ENCODE measurements at places on chromosomes 3 and 15.

- DNase-seq = no peak
These were observed 215.2 kb upstream of the SGO1 start for GRCh38 chr3:20401253-20401652.

DNA sequence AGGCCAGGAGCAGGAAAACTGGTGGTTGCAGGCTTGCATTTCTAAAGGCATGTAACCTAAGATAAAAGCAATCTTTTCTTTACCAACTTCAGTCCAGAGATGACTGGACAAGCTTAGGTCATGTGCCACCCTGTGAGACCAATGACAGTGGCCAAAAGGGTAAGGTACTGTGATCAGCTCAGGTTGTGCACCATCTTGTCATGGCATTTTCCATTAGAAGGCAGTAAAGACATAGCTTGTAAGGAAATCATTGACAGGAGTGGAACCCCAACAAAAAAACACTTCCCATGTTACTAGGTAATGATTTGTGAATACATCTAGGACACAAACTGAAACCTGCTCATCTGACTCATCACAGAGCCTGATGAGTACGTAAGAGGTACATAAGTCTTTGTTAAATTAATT is 35.2 kb downstream of the SSR3 start:
- DNase-seq = no peak

DNA sequence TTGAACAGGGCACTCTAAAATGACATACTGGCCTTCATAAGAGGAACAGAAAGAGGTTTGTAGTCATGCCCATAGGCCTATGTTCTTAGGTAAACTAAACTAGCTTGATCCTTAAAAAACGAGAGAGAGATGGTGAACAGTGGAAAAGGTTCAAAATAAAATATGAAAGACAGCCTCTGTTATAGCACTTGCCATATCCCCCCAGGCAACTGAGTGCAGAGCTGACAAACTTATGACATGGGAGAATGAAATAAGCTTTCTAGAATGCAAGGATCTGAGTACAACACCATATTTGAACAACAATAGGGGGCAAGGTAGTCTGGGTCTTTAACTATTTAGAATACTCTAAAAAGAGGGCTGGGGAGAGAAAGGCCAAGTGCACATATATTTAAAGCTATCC is 700.6 kb upstream of the CFAP20DC start:
- no peak for DNase-seq

GRCh38 chr15:43541785-43542184 is 24.4 kb downstream of the MAP1A start:
- DNase-seq = no peak

GRCh38 chr3:42658091-42658770 is 4.7 kb downstream of the ZBTB47 start:
- DNase-seq = no peak

GRCh38 chr3:16896820-16897219 is 12.1 kb downstream of the PLCL2 start:
- DNase-seq = no peak

DNA sequence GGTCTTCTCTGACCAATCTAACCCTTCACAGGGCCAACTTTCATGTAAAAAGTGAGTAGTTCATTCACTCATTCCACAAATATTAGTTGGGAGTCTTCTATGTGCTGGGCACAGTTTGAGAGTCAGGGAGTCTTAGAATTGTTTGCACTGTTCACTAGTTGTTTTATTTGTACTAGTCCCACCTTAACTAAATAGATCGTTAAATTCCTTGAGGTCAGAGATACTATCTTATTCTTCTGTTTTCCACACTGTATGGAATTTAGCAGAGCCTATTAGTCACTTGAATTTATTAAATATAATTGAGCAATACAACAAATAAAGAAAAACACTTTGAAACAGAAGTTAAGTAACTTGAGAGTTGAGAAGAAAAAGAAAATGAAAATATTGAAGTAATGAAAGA is 40.8 kb upstream of the SPTSSB start:
- no peak for DNase-seq

- no peak for DNase-seq
These were observed 330.3 kb downstream of the SHQ1 start for GRCh38 chr3:72517921-72518424.

GRCh38 chr3:105730801-105731354 is 137.9 kb downstream of the CBLB start:
- DNase-seq = no peak

DNA sequence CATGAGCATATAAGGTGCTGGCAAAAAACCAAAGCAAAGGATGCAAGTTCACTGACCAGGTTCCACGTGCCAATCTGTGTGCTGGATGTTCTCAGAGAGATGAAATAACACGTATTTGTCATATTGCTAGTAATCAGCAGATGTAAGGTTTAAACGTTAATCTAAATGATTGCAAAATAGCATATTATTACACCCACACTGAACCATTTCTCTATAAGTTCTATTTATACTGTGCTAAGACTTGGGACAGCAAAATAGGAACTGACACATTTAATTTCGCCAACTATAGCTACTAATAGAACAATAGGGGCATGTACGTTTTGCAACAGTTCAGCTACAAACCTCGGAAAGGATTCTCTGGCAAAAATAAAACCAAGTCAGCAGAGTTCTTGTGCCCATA is 350.3 kb upstream of the ZNF385D start:
- DNase-seq = no peak

DNA sequence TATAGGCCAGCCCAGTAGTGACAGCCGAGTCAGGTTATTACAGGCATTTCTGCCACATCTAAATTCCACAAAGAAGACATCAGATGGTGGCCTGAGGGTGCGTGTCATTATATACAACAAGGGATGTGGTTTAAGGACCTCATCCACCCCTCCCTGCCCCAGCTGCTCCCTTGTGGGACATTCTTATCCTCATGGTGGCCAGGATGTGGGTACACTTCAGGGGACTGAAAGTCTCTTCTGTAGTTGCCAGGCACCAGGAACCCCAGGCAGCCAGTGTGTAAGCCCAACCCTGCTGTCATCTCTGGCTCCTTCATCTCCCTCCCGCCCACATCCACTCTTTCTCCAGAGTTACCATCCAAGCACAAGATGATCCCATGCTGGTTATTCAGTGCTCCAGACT is 224.9 kb upstream of the TOPAZ1 start:
- no peak for DNase-seq

DNA sequence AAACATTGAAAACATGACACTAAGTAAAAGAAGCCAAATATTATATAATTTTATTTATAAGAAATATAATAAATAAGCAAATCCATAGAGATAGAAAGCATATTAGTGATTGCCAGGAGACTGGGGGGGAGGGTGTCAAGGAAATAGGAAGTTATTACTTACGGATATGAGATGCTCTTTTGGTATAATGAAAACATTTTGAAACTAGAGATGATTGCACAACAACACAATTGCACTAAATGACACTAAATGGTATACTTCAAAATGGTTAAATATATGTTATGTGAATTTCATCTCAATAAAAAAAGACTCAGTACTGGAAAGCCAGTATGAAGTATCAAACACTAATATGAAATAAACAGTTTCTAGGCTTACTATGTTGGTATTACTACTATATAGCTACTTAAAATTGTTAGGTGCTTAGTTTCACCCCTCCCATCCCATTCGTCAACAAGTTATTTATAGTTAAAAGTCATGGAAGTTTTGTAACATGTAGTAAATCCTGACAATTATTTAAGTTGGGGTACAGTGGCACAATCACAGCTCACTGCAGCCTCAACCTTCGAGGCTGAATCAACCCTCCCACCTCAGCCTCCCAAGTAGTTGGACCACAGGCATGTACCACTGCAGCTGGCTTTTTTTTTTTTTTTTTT is 43.7 kb downstream of the STAG1 start:
- DNase-seq = no peak

GRCh38 chr15:98733098-98733497 is 84.8 kb downstream of the IGF1R start:
- DNase-seq = no peak

DNA sequence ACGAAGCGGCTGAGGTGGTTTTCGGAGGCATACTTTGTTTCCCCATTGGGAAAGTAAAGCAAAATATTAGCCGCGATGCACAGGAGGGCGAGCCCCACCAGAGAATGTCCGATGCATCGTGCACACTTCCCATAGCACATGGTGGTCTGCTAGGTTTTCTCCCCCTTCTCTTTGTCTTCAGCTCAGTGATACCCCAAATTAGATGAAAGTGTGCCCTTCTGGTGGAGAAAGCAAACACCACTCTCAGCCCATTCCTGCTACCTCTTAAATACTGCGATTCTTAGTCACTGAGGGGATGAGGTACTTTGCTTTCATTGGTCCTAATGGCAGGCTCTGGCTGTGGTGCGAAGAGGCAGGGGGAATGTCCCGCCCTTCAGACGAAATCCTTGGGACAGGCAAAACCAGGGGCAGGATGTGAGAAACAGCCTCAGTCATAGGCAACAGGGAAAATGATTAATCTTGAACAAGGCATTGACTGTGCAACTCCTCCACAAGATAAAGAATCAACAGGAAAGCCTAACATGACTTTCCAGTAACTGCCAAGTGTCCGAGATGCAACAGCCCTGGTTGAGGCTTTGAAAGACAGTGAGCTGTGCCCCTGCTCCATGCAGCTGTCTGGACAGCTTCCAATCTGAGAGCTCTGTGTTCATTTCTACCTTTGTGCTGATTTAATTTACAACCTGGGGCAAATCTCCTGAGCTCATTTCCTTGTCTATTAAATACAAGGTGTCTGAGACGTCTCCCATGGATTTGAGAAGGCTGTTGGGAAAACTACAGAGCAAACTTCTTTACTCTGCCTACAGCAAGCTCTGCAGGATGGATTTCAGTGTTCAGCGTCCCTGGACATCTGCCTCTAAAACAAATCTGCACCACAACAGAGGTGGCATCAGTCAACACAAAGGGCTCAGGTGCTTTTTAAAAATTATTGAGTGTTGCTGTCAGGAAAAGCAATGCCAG is at the start of gene TM4SF1:
TSS of gene TM4SF1 (minus strand) at position 242 of the 957 bp plus-strand sequence. CDS start at position 140, 102 bp downstream.
- no peak for DNase-seq

DNA sequence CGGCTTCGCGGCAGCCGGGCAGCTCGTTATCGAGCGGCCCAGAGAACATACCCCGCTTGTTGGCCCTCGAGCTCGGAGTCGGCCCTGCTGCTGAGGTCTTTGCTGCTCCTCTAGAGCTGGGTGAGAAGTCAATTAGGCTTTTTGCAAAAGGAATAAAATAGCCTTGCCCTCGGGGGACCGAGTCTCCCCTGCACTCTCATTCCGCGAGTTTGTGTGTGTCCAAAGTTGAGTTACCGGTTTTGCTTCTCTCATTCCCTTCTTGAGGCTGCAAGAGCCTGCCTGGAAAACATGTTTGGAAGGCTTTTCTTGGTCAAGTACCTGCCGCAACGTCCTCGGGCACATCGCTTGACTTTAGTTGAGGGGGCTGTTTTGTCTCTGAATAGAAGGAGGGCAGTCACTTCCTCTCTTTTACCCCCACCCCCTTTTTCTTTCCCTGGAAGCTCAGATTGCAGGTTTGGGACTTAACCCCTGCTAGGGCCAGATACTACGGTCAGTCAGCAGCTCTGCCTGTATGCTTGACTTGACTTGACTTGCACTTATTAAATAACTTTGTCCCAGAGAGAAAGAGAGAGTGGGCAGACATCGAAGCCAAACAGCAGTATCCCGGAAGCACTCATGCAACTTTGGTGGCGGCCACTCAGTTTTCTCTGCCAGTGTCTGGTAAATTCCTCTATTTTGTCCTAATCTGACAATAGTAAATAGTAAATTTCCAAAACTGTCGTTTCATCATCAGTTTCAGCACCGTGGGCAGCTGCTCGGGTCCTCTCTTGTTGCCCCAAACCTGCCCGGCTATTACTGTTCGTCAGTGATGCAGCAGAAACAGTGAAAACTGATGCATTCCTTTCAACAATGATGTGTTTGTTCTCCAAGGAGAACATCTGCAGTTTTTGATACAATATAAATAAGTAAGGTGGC is 609 bp downstream of the RNF13 start:
- DNase-seq = no peak

GRCh38 chr3:194654443-194654842 is 17.5 kb downstream of the LSG1 start:
- DNase-seq = no peak

DNA sequence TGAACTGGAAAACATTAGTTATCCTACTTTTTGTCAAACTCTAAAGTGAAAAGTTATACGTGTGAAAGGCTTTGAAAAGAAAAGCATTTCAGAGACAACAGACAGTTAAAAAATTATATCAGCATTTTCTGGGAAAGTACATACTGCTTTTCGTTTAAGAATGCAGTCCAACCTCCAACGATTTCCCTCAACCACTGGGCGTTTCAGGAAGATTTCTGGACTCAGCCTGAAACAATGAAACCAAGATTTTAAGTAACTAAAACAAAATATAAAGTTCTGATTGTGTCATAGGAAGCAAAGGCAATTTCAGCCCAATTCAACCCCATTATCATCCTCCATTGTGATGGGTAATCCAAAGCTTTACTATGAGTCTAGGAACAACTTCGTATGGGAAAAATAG is 110.7 kb downstream of the PLD1 start:
- no peak for DNase-seq

GRCh38 chr3:12891985-12892839 is 50.8 kb upstream of the RPL32 start:
- no peak for DNase-seq

DNA sequence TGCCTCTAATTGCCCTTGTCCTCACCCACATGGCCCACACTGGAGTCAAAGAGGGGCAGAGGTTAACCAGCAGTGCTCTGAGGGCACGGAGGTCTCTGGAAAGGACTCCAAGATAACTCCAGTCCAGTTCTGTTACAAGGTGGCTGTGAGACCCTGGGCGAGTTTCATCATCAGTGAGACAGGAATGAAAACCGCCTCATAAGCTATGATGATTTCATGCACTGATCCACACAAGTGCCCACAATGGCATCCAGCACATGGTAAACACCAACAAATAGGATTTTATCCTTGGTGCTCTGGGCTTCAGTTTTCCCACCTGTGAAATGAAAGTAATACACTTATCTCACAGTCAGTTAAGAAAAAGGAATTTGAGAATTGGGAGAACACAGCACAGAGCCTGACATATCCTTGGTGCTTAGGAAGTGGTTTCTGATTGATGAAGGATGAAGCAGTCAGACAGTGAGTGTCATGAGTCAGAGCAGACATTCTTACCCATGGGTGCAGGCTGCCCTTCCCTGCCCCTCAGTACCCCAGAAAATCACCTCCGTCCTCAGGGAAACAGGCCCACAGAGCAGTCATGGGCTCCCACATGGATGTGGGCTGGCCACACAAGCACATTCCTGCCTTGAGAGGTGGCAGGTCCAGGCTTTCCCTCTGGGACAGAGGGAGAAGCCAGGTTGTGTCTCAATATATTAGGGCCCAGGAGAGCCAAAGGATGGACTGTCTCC is 48.4 kb downstream of the DAPK2 start:
- no peak for DNase-seq

GRCh38 chr3:72274493-72275330 is 489.8 kb upstream of the PROK2 start:
- DNase-seq = no peak

GRCh38 chr3:39208463-39209055 is 16.2 kb upstream of the XIRP1 start:
- no peak for DNase-seq

- no peak for DNase-seq
These were observed 31.6 kb downstream of the TIPARP start for GRCh38 chr3:156705761-156706616.

DNA sequence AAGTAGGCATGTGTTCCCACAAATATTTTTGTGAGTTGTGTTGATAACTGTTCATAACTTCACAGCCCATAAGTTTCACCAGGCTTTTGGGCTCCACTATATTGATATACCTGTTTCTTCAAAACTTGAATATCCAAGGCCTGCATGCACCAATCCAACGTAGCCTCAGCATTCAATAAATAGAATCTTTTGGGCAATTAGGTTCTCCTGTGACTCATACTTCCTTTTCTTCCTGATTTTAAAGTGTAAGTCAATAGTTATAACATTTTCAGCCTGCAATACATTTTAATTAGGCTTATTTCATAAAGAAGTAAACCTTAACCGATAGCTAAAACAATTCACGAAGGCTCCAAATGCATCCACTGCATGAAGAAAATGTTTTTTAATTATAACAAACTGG is 97.8 kb upstream of the SPRED1 start:
- no peak for DNase-seq
